Lower lobe of right lung (tissue), 2 donors: ENCODE measurements at places on chromosomes 7 and 10. TPM values are rescaled to one million over a fixed set of nuclear protein-coding genes. Genes with fewer than 3 reads are reported as not detected.

LLCFC1 gene
- total RNA-seq: not detected

DNA sequence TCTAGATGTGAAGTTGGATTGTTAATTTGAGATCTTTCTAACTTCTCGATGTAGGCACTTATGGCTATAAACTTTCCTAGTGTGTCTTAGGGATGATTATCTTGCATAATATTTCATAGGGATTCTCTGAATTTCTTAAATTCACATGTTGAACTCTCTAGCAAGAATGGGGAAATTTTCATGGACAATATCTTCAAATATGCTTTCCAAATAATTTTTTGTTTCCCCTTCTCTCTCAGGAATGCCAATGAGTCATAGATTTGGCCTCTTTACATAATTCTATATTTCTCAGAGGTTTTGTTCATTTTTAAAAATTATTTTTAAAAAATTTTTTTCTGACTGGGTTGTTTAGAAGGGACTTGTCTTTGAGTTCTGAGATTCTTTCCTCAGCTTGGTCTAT is 68.9 kb downstream of the MGAM2 start:
- H3K27me3 ChIP-seq: no peaks in the 10 kb centered on the region
- no peaks in the 10 kb centered on the region for H3K36me3 ChIP-seq
- H3K27ac ChIP-seq: no peak overlapping the region

CPVL gene
- 49.4 TPM for total RNA-seq

NPC1L1 gene
- total RNA-seq: 0.21 TPM

GRCh38 chr10:91664426-91664825 is 31.6 kb upstream of the PPP1R3C start:
- no peaks in the 10 kb centered on the region for H3K4me1 ChIP-seq
- H3K27ac ChIP-seq: no peak overlapping the region
- no peak overlapping the region for H3K4me3 ChIP-seq
- H3K27me3 ChIP-seq: no peaks in the 10 kb centered on the region
- DNase-seq: no peak
- no peaks in the 10 kb centered on the region for H3K36me3 ChIP-seq

- H3K27me3 ChIP-seq: no peaks in the 10 kb centered on the region
- no peak for DNase-seq
- H3K36me3 ChIP-seq: no peaks in the 10 kb centered on the region
These were observed 103.4 kb downstream of the GRK5 start for GRCh38 chr10:119310806-119311205.

DNA sequence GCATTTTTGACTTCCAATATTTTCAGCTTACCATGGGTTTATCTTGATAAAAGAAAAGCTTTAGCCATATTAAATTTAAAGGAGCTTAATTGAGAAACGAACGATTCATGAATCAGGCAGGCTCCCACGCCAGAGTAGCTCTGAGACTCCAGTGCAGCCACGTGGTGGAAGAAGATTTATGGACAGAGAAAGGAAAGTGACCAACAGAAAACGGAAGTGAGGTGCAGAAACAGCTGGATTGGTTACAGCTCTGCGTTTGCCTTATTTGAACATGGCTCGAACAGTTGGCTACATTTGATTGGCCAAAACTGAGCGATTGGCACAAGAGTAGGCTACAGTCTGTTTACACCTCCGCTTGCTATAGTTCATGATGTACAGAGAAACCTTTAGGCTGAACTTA is 395.4 kb downstream of the GATA3 start:
- H3K27me3 ChIP-seq: peaks cover 5% of the 10 kb centered on the region
- H3K4me3 ChIP-seq: no peak overlapping the region
- DNase-seq: no peak
- H3K27ac ChIP-seq: no peak overlapping the region
- H3K36me3 ChIP-seq: no peaks in the 10 kb centered on the region

- H3K36me3 ChIP-seq: no peaks in the 10 kb centered on the region
- no peaks in the 10 kb centered on the region for H3K4me1 ChIP-seq
- H3K27ac ChIP-seq: no peak overlapping the region
- no peaks in the 10 kb centered on the region for H3K27me3 ChIP-seq
These were observed 38.2 kb upstream of the BET1 start for GRCh38 chr7:94042381-94042780.

- no peaks in the 10 kb centered on the region for H3K36me3 ChIP-seq
- H3K27me3 ChIP-seq: no peaks in the 10 kb centered on the region
- H3K27ac ChIP-seq: no peak overlapping the region
- no peak overlapping the region for H3K4me3 ChIP-seq
- DNase-seq: no peak
- H3K4me1 ChIP-seq: no peaks in the 10 kb centered on the region
These were observed 15.8 kb upstream of the ADAMTS14 start for GRCh38 chr10:70656489-70656888.

GRCh38 chr10:78472551-78472890 is 438.9 kb downstream of the RPS24 start:
- H3K27ac ChIP-seq: no peak overlapping the region
- DNase-seq: no peak
- H3K4me3 ChIP-seq: no peak overlapping the region
- no peaks in the 10 kb centered on the region for H3K27me3 ChIP-seq
- H3K4me1 ChIP-seq: no peaks in the 10 kb centered on the region

GRCh38 chr10:69636626-69637605 is 6.9 kb downstream of the FAM241B start:
- no peaks in the 10 kb centered on the region for H3K4me1 ChIP-seq
- no peaks in the 10 kb centered on the region for H3K36me3 ChIP-seq

SPACDR gene
- 1.7 TPM for total RNA-seq

- peaks cover 74% of the 10 kb centered on the region for H3K36me3 ChIP-seq
- no peak overlapping the region for H3K27ac ChIP-seq
- no peak overlapping the region for H3K4me3 ChIP-seq
- DNase-seq: no peak
- H3K4me1 ChIP-seq: no peaks in the 10 kb centered on the region
- H3K27me3 ChIP-seq: no peaks in the 10 kb centered on the region
These were observed 69.2 kb upstream of the CAMK2B start for GRCh38 chr7:44394636-44395035.

TRIM4 gene
- total RNA-seq: 39.0 TPM

ARL3 gene
- 7.3 TPM for total RNA-seq

- no peak overlapping the region for H3K27ac ChIP-seq
- peaks cover 94% of the 10 kb centered on the region for H3K36me3 ChIP-seq
- DNase-seq: no peak
- H3K27me3 ChIP-seq: no peaks in the 10 kb centered on the region
- no peaks in the 10 kb centered on the region for H3K4me1 ChIP-seq
- no peak overlapping the region for H3K4me3 ChIP-seq
These were observed 41.1 kb upstream of the STMP1 start for GRCh38 chr7:135620980-135621850.

- no peak for DNase-seq
- H3K27ac ChIP-seq: no peak overlapping the region
- peaks cover 4% of the 10 kb centered on the region for H3K4me1 ChIP-seq
- H3K4me3 ChIP-seq: no peak overlapping the region
- H3K27me3 ChIP-seq: no peaks in the 10 kb centered on the region
These were observed 92.9 kb upstream of the DUSP5 start for GRCh38 chr10:110404825-110405224.

DNA sequence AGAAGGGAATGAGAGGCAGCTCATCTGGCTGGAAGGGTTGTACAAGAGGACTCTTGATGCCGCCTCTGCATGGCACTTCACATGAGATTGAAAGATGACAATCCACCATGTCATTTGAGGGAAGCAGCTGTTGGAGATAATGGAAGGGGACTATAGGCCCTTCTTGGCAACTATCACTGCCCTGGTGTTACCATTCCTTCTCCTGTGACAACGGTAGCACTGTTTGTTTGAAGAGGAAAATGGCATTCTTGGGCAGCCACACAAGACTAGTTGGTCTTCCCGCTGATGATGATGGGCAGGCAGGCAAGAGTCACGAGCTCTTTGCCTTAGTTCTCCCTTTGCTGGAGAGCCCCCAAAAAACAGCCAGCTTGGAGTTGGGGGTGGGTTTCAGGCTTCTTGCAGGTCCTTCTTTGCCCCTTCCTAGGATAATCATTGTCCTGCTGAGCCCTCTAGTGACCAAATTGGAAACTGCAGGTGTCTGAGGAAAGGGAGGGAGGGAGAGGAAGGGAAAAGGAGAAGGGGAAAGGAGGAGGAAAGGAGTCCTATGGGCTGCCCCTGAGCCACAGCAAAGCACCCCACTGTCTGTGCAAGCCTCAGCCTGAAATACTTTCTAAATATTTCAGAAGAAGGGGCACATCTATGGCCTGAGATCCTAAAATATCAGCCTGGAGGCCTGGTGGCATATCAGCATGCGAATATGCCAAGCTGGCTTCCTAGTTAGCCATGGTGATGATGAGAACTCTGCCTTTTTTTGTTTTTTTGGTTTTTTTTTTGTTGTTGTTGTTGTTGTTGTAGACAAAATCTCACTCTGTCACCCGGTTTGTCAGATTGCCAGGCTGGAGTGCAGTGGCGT is 165.6 kb upstream of the KMT2E start:
- no peak for DNase-seq
- H3K36me3 ChIP-seq: no peaks in the 10 kb centered on the region
- no peak overlapping the region for H3K27ac ChIP-seq
- H3K4me1 ChIP-seq: no peaks in the 10 kb centered on the region
- H3K4me3 ChIP-seq: no peak overlapping the region

WNT8B gene
- total RNA-seq: 0.18 TPM

DNA sequence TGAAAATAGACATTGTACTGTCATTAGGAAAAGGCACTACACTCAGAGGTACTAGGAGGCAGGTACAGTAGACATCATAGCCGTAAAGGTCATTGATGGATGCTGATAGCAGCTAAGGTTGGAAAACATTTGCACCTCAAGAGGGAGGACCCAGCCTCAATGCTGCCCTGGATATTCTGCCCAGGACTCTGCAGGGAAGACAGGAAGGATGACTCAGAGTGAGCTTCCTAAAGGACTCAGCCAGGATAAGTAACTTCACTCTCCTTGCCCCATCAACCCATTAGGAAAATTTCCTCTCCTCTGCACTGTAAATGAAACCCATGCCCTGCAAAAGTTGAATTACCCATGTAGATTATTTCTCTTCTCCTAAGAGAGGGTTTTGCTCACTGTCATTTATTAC is 617.9 kb upstream of the MKI67 start:
- no peak overlapping the region for H3K27ac ChIP-seq
- H3K4me1 ChIP-seq: no peaks in the 10 kb centered on the region
- H3K36me3 ChIP-seq: no peaks in the 10 kb centered on the region
- no peak for DNase-seq

- no peaks in the 10 kb centered on the region for H3K4me1 ChIP-seq
- no peak overlapping the region for H3K27ac ChIP-seq
- DNase-seq: no peak
- H3K27me3 ChIP-seq: no peaks in the 10 kb centered on the region
- H3K4me3 ChIP-seq: no peak overlapping the region
These were observed 646.0 kb downstream of the PARD3 start for GRCh38 chr10:34169131-34169530.

PLAC9 gene
- total RNA-seq: 38.0 TPM

DNA sequence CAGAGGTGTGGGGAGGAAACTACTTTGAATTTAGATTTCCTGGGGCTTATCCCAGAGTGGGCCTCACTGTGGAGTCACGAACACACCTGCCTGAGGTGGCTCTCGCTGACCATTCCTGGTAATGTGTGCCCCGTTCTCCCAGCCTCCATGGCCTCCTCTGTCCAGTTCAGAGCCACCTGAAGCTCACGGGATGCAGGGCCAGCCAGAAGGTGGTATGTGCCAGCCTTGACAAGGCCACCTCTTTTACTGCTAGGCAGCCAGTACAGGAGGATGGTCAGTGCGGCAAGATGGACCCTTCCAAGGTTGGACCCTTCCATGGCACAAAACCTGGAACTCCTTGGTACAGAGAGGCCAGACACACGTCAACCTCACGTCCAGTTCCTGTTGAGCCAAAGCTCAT is 210.3 kb downstream of the DNAJB6 start:
- no peak overlapping the region for H3K27ac ChIP-seq
- peak; percentile 9 for DNase-seq
- no peaks in the 10 kb centered on the region for H3K4me1 ChIP-seq
- H3K27me3 ChIP-seq: no peaks in the 10 kb centered on the region

NUTM2A gene
- total RNA-seq: 2.3 TPM

DNA sequence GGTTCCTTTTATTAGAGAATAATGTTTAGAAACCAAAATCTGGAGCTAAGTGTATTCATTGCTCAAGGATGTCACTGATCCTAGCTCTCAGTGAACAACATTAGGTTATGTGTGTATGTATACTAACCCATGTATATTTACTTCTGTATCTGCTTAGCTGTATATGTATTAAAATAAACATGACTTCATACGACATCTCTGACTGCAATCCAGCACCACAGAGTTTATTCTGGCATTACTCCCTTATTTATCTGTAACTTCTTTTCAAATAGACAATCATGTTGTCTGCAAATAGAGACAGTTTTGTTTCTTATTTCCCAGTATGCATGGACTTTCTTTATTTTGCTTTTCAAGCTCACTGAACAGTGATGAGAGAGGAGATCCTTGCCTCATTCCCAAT is 441.0 kb upstream of the NFE2L3 start:
- DNase-seq: no peak
- H3K27ac ChIP-seq: no peak overlapping the region
- no peaks in the 10 kb centered on the region for H3K4me1 ChIP-seq
- no peak overlapping the region for H3K4me3 ChIP-seq
- H3K36me3 ChIP-seq: no peaks in the 10 kb centered on the region

- H3K4me3 ChIP-seq: no peak overlapping the region
- H3K27me3 ChIP-seq: no peaks in the 10 kb centered on the region
- no peak for DNase-seq
These were observed 276.5 kb downstream of the MAGI2 start for GRCh38 chr7:79176859-79177477.

- no peaks in the 10 kb centered on the region for H3K27me3 ChIP-seq
- H3K4me1 ChIP-seq: peaks cover 75% of the 10 kb centered on the region
- H3K27ac ChIP-seq: peak overlapping the region; percentile 69
- H3K36me3 ChIP-seq: peaks cover 22% of the 10 kb centered on the region
- no peak for DNase-seq
These were observed 19.4 kb downstream of the ITGB1 start for GRCh38 chr10:32938554-32939061.

- H3K27me3 ChIP-seq: no peaks in the 10 kb centered on the region
- no peaks in the 10 kb centered on the region for H3K36me3 ChIP-seq
- H3K27ac ChIP-seq: no peak overlapping the region
- no peaks in the 10 kb centered on the region for H3K4me1 ChIP-seq
- H3K4me3 ChIP-seq: no peak overlapping the region
These were observed 238.0 kb downstream of the EBF3 start for GRCh38 chr10:129725890-129726631.

DNA sequence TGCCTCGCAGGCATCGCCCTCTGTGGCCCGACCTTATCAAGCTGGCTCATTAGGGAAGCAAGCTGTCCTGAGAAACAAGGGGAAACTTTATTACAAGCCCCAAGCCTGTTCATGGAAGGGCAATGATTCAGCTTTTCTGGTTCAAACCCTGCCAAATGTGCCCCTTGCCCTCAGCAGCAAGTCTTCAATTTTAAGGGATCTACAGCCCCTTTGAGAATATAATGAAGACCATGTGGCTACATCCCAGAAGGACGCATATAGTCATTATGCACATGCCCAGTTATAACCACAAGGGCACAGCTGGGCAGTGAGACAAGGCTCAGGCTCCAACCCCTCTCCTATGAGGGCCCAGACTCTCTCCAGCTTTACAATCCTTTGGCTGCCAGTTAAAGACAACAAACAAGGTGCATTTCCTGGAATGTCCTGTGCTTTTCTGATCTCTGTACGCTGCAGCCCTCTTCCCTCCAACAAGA is 56.7 kb downstream of the DDC start:
- H3K4me1 ChIP-seq: no peaks in the 10 kb centered on the region
- H3K4me3 ChIP-seq: no peak overlapping the region
- no peaks in the 10 kb centered on the region for H3K27me3 ChIP-seq
- H3K27ac ChIP-seq: no peak overlapping the region
- no peak for DNase-seq
- H3K36me3 ChIP-seq: no peaks in the 10 kb centered on the region
